ENCODE measurements at places on chromosomes 1 and 21.

DNA sequence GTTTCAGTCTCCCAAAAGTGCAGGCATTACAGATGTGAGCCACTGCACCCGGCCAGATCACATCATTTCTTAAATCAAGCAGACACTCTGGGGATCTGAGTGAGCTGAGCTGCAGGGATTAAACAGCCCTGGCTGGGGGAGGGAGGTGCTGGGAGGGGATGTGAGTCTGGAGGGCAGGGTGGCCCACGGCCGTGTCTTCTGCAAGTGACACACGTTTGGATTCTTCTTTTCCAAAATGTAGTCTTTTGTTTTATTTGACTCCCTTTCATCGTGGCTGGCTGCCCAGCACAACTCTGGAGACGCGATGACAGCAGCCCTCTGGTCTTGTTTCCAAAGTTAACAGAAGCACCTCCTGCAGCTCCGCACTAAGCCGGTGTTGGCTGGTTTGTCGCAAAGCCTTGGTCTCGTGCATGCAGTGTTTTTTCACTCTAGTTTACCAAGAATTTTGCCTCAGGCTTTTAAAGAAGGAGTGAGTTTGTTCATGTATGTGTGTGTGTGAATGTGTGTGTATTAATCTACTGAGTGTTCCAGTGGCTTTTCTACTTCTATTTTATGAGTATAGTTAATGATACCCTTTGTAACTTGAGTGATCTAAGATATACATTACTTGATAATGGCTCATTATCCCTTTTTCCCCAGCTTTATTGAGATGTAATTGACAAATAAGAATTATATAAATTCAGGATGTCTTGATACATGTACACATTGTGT, 2.8 kb upstream of the KRTAP10-5 start:
- no peak for DNase-seq

DNA sequence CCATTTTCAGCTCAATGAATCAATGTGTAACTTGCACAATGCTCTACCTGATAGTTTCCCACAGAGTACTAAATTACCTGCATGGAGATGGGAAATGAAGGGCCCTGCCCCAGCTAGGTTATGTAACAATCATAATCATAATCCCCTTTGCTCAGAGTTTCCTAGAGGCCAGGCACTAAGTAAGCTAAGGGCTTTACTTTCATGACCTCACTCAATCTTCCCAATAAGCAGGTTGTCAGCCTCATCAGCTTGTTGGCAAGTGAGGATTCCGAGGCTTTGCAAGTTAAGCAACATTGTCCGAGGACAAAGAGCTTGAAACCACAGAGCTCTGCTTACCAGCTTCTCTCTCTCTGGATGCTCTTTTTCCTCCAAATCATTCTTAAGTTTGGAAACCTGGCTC, 64.1 kb upstream of the NTPCR start:
- no peak for DNase-seq

DNA sequence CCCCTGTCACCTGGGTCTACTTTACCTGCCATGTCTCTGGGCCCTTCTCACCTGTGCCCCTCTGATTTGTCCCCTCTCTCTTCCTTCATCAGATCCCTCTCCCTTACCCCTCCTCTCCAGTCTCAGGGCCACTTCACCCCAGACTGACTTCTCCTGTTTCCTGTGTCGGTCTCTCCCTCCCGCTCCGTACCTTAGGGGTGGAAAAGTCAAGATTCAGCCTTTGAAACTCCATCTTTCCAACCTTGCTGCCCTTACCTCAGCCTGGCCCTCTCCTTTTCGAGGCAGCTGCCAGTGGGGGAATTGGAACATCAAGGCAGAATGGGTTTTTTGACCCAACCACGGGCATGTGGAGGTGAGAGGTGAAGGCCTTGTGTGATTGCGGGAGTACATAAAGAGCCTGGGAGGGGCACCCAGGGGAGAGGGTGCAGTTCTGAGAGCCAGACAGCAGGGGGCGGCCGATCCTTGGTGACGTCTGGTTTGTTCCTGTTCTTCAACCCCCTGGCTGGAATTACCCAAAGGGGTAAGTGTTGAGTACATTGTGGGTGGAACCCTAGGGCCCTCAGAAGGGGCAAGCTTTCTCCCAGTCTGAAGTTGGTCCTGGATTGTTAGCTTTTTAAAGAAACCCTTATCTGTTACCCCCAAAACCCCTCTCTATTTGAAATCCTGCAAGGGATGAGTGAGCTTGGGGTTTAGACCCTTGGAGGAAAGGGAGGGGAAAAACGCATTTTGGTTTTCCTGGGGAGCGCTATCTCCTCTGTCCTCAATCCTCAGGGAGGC, 12.3 kb upstream of the DMBX1 start:
- peak; percentile 67 for DNase-seq

GRCh38 chr1:119794876-119795240, 16.4 kb downstream of the REG4 start:
- no peak for DNase-seq

GRCh38 chr1:41520951-41521752, 36.7 kb upstream of the EDN2 start:
- no peak for DNase-seq

DNA sequence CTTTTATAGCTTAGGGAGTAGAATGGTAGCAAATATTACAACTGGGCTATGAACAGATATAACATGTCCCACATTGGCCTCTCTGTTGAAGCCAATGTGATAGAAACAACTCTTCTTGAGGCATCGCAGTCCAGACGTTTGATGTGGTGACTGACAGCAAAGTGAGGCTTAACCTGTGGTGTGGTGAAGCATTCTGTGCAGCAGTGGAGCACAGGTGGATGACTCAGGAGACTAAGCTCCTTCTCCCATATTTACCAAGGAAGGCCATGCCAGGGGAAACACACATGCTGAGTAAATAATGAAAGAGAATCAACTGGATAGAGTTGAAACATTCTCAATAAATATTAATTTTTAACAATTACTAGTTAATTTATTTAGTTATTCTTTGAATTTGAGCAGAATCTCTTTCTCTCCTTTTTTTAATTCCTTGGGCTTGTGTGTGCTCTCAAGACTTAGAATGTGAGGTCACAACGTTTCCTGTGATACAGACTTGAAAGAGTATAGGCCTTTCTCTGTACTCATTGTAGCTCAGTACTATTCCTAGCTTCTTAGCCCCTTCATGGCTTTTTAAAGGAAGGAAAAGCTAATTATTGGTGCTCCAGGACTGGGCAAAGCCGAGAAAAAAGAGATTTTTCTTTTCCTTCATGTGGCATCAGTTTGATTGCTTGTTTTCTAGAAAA, 17.6 kb downstream of the CRB1 start:
- DNase-seq = no peak

GRCh38 chr1:42832641-42833240, 13.7 kb upstream of the ZNF691 start:
- no peak for DNase-seq

DNA sequence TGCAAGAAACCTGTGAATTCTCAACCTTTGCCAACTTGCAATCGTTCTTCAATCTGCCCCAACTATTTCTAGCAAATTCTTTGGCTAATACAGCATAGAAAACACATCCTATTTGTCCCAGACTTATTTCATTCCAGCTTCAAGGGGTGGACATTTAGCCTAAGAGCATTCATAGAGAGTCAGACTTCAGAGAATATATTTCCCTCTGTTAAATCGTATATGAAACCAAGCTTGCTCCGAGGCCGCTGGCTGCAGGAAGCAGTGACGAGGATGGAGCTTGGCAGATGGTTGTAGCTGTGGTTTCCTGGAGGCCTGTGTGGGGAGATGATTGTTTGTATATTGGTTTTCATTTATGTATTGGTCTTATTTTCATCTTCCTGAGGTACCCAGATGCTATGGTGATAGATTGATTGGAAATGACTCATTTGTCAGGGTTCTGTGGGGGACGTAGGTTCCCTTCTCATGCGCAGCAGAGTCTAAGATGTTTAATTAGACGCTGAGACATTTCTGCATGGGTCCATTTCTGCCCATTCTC, 26.1 kb downstream of the MAN1C1 start:
- peak; percentile 51 for DNase-seq

- no peak for DNase-seq
These were observed 8.6 kb downstream of the LMOD1 start for GRCh38 chr1:201937624-201938213.

GRCh38 chr1:104780470-104781078, 1030.9 kb downstream of the AMY1C start:
- DNase-seq = no peak

DNA sequence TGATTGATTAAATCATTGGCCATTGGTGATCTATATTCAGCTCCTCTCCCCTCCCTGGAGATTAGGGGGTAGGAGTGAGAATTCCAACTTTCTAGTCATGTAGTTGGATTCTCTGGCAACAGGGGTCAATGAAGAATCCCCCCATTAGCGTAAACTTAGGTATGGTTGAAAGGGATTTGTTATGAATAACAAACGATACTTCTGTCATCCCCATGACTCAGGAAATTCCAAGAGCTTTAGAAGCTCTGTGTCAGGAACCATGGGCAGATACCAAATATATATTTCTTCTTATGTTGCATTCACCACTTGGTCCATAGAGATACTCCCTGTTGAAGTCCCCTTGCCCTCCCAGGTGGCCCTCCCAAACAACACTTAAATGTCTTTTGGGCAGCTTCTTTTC, 124.5 kb downstream of the DNM3 start:
- DNase-seq = no peak

GRCh38 chr1:169044971-169045370, 61.5 kb upstream of the ATP1B1 start:
- DNase-seq = no peak

- DNase-seq = peak; percentile 60
These were observed 56.1 kb downstream of the ARHGEF10L start for GRCh38 chr1:17595602-17595925.

DNA sequence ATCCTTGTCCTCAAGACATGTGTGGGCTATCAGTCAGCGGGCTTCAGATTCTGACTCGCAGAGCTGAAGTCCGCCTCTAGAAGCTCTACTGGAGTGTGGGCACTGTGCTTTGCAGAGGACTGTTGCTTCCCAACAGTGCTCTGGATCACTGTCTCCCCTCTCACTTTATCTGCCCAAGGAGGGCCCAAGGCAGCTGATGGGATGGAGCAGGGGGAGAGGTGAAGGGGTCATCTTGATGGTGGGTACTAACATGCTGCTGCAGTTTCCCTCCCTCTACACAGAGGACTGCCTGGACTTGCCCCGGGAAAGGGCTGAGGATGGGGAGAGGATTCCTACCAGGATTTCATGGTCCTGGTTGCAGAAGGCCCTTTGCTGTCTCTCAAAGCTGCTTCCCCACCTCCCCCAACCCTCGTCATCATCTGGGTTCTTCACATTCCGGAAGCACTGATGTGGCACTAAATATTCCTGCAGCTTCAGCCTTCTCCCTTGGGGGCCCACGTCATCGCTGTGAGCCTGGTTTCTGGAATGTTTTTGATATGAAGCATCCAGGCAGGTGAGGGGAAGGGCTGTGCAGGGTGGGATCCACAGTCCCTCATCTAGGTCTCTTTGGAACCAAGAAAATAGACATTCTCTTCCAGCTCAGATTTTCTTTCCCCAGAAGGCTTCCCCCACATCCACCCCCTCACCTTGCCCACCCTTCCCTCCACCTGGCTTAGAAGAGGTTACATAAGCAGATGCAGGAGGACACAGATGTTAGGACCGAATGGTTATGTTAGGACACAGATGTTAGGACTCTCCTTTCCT, 23.2 kb downstream of the NUAK2 start:
- no peak for DNase-seq

DNA sequence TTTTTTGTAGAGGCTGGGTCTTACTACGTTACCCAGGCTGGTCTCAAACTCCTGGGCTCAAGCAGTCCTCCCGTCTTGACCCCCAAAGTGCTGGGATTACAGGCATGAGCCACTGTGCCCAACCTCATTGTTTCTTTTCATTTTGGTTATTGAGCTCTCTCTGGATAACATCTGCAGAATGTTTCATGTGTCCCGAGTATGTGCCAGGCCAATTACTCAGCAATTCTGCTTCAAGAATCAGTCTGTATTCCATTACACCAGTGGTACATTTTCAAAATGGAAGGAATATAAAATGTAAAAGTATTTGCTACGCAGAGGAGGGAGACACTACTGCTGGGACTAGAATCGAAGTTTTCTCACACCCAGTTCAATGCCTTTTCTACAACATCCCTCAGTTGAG, 1.7 kb upstream of the ELOA start:
- DNase-seq = no peak

DNA sequence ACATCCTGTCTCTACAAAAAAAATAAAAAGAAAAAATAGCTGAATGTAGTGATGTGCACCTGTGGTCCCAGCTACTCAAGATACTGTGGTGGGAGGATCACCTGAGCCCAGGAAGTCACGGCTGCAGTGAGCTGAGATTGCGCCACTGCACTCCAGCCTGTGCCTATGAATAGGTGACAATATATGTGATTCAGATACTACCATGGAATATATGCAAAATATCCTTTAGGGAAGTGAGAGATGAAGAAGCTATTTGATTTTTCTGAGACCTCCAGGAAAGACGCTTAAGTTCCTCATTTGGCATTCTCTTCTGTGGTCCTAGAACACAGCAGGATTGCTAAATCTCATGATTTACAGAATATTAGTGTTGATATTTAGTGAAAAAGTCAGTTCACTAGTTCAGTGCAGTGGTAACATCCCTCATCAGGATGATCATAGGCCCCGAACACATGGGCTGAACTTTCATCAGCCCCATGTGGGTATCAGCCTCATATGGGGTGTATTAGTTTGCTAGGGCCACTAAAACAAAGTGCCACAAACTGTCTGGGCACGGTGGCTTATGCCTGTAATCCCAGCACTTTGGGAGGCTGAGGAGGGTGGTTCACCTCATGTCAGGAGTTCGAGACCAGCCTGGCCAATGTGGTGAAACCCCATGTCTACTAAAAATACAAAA, 6.0 kb upstream of the VASH2 start:
- no peak for DNase-seq

DNA sequence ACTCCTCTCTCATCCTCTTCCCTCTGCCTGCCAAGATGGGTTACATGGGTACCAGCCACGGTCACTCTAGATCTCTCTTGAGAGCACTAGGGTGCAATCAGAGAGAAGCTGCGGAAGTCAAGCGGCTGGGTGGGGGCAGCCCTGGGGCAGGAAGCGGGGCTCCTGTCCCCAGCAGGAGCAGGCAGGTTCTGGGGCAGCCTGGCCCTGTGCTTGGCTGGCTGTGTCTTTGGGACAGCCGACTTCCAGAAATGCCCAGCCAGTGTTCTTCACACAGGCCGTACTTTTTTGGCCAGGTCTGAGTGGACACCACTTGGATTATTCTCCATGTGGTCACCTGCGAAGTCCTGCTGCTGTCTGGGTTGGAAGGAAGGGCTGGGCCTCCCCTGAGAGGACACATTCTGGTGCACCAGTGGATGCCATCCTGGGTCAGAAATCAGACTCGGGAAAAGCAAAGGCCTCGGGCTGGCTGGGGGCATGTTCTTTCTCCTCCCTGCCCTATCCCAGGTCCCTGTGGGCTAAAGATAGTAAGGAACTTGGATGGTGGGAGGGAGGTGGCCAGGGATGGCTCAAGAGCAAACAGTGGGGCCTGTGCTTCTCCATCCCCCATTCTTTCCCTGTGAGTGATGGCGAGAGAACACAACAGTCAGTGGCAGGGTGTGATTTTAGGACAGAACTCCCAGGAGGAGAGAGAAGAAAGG, 93.7 kb downstream of the ITPKB start:
- DNase-seq = no peak

DNA sequence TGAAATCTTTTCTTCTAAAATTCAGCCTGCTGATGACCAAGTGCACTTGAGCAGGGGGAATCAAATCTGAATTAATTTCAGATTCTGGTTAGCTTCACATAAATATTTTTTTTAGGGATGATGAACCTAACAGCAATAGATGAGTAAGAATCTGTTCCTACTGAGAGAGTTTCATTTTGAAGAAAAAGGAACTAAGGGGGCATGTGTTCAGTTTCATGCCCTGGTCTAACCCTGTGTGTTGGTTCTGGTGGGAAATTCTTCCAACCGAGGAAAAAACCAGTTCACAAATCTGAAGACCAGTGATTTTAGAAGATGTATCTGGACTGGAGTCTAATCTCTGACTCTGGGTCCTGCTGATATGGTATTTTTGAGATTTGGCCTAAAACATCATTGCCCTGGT, 13.7 kb downstream of the SELL start:
- no peak for DNase-seq

Measured in mucosa of descending colon (tissue), 3 donors.